ENCODE measurements at places on chromosomes 2 and 18. TPM values are rescaled to one million over a fixed set of nuclear protein-coding genes. Genes with fewer than 3 reads are reported as not detected.

RTP5 gene
- 0.58 TPM for total RNA-seq

MOB4 gene
- 20.1 TPM for total RNA-seq

DNA sequence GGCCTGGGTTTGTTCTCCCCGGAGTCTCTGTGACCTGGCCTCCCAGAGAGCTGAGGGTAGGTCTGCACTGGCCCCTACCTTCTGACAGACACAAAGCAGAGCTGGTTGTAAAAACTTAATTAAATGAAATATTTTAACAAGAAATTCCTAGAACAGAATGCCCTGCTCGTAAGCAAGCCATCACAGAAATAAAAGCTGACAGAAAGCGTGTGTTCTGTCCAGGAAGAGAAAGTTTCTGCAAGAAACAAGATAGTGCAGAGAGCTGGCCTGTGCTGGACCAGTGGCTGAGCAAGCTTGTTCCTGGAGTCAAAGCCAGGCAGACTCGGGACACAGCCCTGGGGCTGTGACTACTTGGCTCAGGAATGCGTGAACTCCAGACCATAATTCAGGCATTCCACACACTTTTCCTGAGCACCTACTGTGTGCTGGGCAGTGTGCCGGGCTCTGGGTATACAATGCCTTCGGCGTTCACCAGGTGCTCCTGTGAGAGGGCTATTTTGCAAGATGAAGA lies 51.6 kb downstream of the APOB start:
- no peak for ATAC-seq

DNA sequence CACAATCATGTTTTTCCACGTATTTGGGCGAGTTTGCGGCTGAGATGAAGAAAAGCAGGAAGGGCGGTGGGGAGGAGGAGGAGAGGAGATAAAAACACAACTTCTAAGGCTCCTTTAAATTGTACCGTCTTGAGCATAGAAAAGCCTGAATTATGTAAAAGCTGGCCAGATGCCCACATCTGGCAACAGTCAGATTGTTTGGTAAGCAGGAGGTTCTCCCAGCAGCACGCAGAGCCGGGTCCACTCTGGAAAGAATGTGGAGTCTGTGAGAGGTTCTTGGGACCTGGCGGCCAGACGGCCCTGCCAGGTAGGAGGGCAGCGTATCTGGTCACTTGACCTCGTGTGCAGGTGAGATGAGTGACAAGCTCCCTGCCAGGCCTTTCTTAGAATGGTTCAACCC lies 215.3 kb upstream of the APCDD1 start:
- no peak for ATAC-seq

GRCh38 chr2:144889348-144889747 lies 369.4 kb upstream of the ZEB2 start:
- no peak for ATAC-seq

DNA sequence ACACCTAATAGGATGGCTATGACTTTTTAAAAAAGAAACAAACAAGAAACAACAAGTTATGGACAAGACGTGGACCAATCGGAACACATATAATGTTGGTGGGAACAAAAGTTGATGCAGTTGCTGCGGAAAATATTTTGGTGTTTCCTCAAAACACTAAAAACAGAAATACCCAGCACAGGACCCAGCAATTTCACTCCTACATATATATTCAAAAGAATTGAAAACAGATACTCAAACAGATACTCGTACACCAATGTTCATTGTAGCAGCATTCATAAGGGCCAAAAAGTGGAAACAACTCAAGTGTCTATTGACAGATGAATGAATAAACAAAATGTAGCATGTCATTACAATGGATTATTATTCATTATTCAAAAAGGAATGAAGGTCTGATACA lies 12.1 kb downstream of the CCDC141 start:
- ATAC-seq: peak; percentile 19

DNA sequence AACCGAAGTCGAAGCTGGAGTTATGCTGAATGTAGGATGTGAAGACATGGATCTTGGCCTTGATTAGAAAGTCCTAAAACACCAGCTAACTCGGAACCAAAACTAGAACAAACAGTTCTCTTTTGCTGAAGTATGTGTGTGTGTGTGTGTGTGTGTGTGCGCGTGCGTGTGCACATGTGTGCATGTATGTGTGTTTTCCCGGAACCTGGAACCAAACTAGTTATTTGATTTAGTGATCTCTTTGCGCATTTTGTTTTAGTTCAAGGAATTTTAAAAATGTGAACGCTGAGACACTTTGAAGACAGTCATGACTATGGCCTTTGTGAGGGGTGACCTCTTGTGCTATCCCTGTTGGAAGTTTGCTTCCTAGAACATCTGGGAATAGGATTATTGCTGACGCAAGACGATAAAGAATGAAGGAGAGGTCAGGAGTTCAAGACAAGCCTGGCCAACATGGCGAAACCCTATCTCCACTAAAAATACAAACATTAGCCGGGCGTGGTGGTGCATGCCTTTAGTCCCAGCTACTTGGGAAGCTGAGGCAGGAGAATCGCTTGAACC lies 23.8 kb downstream of the FHL2 start:
- ATAC-seq: no peak

GRCh38 chr2:23859983-23860382 lies 66.9 kb downstream of the ATAD2B start:
- no peak for ATAC-seq

- peak; percentile 44 for ATAC-seq
Measured at GRCh38 chr2:11998218-11998617, 251.8 kb downstream of the LPIN1 start.

Data from activated T-helper 17 cell treated with anti-CD3 and anti-CD28 coated beads, Interleukin-2, amount 50 U/mL, for 72 hours (primary cell).